CD4-positive, alpha-beta T cell (primary cell): ENCODE measurements at places on chromosomes 7 and 10.

DNA sequence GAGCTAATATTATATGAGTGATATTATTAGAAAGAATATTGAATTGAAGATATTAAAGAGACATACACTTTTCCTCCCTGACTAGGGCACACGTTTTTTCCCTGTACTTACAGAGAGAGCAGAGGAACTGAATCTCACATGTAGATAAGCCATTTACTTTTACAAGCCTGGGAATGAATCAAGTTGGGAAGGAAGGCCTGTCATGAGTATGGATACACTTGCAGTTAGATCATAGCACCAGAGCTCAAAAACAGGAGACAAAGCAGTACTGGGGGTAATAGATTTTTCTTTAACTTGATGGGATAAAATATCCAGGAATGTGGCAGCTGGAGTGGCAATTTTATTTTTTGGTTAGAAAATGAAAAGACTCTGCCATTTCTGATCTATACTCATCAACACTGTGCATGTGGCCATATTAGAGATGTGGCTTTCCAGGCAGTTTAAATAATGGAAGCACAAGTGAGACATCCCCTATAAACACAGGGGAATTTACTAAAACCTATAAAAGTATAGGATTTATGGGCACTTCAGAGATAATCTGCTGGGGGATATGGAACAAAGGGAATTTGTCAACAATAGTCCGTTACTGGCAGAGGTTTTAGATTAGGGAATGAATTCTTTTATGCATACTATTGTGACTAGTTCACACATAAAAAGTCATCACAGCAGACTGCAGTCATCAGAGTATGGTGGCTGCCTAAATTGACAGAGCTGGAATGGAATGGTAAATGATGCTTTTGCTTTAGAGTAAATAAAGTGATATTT is 657.7 kb upstream of the MBL2 start:
- DNase-seq = no peak

GRCh38 chr7:109699661-109700060 is 1130.0 kb downstream of the DNAJB9 start:
- DNase-seq = no peak

GRCh38 chr7:94045581-94045980 is 41.4 kb upstream of the BET1 start:
- no peak for DNase-seq

DNA sequence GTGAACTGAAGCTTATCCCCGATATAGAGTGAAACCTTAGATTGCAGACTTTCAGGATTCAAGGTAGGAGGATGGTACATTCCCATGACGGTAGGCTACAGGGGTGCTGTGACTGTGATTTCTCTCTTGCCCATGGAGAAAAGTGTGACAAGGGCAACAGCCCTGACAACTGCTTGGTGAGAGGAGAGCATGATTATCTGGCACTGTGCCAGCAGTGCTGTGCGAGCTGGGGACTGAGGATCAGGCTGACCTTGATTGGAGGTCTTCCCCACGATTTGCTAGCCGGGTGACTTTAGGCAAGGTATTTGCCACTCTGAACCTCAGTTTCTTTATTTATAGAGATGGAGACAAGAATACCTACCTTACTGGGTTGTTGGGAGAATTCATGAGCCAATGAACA is 229.5 kb downstream of the PTEN start:
- peak; percentile 37 for DNase-seq

- DNase-seq = no peak
Observed at GRCh38 chr10:22609251-22609650, 105.1 kb downstream of the PIP4K2A start.

DNA sequence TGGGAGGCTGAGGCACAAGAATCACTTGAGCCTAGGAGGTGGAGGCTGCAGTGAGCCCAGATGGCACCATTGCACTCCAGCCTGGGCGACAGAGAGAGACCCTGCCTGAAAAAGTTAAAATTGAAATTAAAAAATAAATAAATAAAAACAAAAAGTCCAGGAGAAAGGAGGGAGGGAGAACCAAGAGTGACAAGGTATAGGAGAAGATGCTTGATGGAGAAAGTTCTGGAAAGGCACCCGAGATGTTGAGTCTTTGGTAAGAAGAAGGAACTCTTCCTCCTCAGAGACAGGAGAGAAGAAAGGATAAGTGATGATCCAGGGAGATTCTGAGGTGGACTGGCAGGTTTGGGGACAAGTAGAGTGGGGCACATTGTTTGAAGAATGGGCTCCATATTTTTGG is 17.4 kb upstream of the LBX1 start:
- no peak for DNase-seq

DNA sequence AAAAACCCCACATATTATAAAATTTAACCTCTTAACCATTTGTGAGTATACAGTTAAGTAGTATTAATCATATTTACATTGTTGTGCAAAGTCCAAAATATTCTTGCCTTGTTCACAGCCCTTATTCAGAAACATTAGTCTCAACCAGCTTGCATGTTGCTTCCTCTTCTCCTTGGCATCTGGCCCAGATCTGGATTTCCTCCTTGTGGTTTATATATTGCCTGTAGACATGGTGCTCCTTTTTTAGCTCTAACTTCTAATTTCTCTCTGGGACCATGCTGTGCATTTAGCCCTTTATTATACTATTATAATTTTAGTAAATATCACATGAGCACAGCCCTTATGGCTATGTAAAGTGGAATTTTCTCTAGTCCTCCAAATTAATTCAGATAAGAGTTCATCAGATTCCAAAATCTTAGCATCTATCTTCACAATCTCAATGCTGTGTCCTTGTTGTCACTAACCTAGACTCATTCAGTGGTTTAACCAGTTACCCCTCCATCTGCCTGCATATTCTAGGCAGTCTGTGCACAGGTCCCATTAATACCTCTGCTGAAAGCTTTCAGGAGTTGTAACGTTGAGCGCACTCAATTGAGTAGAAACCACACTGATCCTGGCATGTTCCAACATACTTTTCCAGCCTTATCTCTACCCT is 7.9 kb downstream of the CPED1 start:
- peak; percentile 45 for DNase-seq

DNA sequence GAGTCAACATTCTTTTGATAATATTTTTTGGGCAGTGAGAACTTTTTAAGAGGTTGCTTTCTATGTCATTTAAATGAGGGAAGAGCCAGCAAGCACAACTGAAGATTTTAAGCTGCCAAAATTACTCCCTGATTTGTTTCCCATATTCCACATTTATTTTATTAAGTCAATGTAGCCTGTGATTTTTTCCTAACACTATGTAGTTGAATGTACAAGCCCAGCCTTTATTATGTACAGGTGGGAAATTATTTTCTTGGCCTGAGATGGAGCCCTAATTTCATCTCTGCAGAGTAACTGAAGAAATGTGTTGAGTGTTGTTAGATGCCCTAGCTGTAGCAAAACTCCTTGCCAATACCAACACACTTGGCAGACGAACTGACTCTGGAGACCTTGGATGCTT is 83.1 kb upstream of the MINDY3 start:
- no peak for DNase-seq

DNA sequence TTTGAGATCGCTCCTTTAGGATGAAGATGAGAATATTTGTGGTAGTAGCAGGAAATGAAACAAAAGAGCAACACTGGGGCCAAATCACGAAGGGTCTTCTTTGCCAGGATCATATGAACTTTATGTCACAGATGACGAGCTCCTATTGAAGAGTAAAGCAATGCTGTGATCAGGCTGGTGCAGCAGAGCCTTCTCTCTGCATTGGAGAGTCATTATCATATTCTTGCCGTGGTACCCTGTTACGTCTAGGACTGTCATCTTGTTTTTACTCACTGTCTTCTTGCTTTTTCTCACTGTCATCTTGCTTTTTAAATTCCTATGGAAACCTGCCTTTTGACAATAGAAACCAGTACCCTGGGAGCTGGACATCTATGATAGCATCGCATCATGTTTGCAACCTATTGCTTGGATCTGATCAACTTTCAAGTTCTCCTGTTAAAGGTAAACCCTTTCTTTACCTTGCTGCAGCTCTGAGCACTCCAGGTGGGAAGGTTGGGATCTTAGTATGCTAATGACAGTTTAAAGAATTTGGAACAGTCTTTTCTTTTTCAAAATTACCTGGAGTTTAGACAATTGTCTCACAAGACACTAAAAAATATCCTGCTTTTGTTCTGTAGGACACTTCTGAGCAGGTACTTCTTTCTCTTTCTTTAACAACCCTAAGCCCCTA is 27.9 kb upstream of the CACNA2D1 start:
- DNase-seq = no peak

DNA sequence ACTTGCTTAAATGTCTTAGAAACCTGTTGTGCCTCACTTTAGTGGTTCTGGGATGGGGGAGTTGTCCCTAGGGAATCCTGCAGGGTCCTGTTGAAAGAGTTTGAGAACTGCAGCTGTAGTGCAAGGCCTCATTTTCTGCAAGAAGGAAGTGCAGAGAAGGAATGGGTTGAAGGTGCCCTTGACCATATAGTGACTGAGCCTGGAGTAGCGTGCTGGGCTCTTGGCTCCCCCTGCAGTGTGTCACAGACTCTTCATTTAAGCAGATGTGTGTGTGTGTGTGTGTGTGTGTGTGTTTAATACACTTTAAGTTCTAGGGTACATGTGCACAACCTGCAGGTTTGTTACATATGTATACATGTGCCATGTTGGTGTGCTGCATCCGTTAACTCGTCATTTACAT is 92.2 kb downstream of the GRK5 start:
- DNase-seq = no peak

DNA sequence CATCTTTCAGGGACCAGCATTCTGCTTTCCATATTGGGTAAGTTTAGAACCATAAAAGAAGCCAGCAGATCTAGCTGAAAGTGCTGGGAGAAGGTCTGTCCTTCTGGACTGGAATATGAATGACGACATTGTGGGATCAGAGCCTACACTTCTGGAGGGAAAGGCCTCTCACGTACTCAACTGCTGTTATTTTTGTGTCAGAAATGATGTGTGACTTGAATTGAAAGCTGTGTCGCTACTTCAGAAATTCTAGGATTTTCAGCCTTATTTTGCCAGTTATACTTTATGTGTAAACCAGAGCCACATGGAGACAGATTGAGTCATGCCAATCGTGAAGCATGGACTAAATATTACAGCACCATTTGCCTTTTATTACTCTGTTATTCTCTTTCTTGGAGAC is 231.0 kb downstream of the KIAA1217 start:
- DNase-seq = no peak

- DNase-seq = no peak
Observed at GRCh38 chr7:129990403-129991192, 37.8 kb upstream of the UBE2H start.

- no peak for DNase-seq
Observed at GRCh38 chr7:50620433-50620832, 55.2 kb upstream of the DDC start.

GRCh38 chr10:72315611-72316385 is 38.9 kb downstream of the DNAJB12 start:
- peak; percentile 16 for DNase-seq

- DNase-seq = no peak
Observed at GRCh38 chr10:105534086-105534485, 893.0 kb downstream of the SORCS3 start.

- DNase-seq = no peak
Observed at GRCh38 chr10:50398381-50398780, 147.1 kb upstream of the ASAH2 start.

DNA sequence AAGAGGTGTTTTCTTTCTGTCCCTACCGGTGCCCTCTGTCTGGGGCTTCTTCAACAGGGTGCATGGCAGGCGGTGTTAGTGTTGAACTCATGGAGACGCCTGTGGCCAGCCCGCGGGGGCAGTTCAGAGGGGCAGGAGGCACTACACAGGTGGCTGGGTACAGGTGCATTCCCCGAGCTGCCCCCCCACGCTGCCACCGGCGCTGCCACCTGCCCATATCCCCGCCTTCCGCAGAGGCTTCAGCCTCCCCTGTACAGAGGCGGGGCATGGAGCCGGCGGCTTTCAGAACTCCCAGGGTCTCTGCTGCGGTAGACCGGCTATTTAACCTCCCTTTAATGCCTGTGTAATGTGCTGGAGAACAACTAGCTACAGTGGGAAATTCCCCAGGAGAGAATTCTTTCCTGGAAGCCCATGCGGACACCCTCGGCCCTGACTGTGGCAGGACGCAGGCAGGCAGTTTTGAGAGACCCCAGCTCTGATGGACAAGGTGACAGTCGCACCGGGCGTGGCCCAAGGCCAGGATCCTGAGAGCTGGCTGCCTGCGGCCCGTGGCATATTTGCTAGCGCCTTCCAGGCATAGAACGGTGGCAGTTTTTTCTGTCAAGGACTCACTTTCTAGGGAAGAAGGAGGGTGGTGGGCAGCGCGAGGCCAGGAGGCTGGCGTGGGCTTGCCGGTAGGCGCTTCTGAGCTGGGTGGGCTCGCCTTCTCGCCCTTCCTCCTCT is 53.7 kb upstream of the ZNF32 start:
- no peak for DNase-seq

DNA sequence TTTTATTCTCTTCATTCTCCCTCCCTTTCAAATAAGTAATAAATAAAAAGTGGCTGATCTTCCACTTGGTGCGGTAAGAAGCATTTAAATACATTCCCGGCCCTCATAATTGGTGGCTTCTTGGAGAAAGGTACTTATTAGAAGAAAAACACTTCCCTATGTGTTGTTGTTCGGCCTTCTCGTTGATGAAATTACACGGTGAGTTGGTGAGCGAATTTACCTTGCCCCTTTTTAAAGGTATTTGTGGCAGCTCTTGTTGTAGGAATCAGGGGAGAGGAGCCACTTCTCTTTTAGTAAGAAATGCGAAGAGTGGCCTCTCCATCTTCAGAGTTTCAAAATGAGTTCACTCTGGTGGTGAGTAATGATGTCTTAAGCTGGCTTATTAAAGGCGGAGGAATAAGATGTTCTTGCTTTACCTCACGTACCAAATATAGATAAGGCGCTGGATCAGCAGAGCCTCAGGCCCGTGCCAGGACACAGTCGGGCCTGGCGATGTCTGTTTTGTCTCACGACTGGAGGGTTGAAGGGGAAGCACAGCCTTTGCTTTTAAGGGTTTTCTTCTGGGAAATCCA is 135.9 kb downstream of the CUX1 start:
- DNase-seq = peak; percentile 31

GRCh38 chr10:136465-136762 is 1.2 kb downstream of the ZMYND11 start:
- no peak for DNase-seq

- DNase-seq = no peak
Observed at GRCh38 chr7:140144821-140145220, 32.0 kb downstream of the KDM7A start.

DNA sequence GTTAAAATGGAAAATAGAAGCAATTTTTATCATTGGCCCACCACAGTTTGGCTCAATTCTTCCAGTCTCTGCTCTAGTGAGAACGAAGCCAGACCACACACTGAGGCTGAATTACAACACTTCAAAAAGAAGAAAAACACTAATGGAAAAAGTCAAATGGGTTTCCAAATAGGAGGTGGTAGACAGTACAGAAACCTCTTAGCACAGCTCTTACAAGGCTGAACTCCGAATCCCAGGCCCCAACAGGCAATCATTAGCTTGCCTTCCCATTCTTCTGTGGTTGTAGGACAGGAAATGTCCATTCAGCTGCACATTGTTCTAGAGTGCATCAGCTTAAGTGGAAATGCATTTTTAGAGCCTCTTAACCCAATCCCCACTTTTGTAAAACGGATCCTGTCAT is 115.1 kb upstream of the MEOX2 start:
- DNase-seq = no peak

- DNase-seq = peak; percentile 90
Observed at GRCh38 chr7:128739048-128739962, at the start of gene CALU. Gene CALU, plus strand, starts transcription at chr7:128739359. Its CDS starts 9,225 bp downstream, at chr7:128748584.

- no peak for DNase-seq
Observed at GRCh38 chr10:72068901-72069446, 19.4 kb downstream of the SPOCK2 start.
